ENCODE measurements at places on chromosomes 3 and 15.

DNA sequence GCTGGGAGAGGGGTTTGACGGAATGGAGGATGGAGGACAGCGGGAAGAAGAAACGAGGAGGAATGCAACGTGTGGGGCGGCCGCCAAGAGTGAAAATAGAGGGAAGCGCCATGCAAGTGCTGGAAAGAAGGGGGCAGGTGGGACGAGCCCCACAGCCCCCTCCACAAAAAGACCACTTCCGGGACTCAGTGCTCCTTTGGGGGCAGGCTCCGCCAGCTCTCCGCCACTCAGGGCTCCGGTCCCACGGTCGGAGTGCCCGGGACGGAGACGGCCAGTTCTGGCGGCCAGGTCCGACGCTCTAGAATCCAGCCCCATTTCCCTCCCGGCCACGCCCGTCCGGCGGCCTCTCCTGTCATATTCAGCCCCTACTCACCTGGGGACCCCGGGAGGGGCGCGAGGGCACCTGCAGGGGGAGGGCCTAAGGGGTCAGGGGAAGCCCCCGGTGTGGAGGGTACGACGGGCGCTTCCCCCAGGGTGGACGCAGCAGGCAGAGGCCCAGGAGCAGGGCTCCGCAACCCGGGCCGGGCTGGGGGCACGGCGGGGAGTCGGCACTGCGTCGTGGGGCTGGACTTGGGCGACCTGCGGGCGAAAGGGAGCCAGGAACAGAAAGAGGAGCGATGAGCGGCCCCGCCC lies 25.5 kb upstream of the CSPG4 start:
- no peak for DNase-seq

- no peak for DNase-seq
Measured at GRCh38 chr15:74845581-74845980, 2.6 kb upstream of the ULK3 start.

DNA sequence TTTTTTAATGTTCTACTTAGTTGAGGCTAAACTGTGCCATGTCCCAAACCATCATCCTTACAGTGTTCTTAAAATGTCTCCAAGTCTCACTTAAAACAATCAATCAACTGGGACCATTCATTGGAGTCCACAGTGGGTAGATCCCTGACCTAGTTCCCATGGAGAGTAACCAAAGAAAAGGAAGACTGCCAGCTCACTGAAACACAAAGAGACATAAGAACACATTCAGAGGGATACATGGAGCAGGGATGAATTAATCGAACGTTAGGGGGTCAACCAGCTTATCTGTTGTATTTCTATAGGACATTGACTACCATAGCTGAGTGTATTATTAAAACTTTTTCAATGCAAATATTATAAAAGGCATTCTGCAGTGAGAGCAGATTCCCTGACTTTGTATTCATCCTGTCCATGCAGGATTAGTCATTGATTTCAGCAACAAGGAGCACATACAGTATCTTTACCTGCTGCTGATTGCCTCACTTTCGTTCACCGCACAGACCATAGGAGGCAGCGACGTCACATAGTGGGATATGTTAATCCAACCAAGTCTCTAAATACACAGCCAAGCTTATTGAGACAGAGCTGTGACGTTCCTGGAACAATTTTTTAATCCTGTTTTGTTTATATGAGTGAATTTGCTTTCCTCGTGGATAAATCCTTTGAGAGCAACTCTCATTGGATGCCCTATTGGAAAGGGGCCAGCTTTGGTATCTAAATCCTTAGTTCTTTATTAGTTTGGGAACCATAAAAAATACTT lies 364.9 kb upstream of the RBMS3 start:
- no peak for DNase-seq

- DNase-seq = no peak
Measured at GRCh38 chr3:48569400-48569799, 5.8 kb upstream of the UCN2 start.

DNA sequence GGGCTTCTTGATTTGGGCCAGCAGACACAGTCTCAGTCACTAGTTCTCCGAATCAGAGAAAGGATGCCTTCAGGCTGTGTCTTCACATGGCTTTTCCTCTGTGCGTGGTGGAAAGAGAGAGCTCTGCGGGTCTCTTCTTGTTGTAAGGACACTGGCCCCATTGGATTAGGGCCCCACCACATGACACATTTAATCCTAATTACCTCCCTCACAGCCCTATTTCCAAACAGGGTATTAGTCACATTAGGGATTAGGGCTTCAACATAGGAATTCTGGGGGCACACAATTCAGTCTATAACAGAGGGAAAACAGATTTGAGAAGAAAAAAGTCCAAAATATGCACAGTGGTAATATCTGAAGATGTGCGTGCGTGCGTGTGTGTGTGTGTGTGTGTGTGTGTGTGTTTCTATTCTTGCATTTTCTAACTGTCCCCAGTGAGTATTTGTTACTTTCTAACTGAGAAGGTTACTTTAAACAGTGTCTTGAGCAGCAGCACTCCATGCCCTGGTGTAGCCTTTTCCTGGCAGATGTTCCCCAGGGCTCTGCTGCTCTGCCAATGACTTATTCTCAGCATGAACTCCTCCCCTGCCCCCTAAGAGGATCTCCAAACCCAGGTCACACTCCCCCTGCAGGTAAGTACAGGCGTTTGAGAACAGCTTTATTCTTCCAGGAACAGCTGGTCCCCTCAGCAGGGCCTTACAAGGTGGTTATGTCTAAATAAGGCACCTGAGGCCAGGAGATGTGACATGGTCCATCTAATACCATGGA lies 72.9 kb downstream of the RPL39L start:
- no peak for DNase-seq

- DNase-seq = no peak
Measured at GRCh38 chr3:197417441-197417840, 119.0 kb upstream of the DLG1 start.

DNA sequence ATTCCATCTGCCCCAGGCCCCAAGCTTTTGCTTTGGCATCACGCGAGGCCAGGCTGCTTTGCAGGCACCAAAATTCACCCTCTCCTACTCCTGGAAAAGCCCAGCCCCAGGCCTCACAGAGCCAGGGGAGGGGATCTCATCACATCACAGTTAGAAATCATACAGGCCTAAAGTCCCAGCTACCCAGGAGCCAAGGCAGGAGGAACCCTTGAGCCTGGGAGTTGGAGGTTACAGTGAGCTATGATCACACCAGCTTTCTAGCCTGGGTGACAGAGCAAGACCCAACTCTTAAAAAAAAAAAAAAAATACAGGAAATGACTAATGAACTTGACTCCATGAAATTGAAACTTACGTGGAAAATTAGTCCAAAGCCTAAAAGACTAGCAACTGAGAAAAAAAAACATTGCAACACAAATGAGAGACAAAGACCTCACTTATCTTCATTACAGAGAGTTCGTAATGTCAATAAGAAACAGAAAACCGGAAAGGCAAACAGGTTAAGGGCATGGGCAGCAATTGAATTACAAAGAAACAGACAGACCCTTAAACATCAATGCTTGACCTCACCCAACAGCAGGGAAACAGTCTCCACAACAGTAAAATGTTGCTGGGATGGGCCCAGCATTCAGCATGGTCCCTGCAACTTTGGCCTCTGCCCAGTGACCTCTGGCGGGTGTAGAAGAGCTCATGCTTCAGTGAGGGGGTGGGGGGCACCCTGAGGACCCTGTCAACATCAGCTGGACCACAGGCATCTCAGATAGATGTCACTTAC lies 151.5 kb downstream of the LRRK1 start:
- DNase-seq = no peak

DNA sequence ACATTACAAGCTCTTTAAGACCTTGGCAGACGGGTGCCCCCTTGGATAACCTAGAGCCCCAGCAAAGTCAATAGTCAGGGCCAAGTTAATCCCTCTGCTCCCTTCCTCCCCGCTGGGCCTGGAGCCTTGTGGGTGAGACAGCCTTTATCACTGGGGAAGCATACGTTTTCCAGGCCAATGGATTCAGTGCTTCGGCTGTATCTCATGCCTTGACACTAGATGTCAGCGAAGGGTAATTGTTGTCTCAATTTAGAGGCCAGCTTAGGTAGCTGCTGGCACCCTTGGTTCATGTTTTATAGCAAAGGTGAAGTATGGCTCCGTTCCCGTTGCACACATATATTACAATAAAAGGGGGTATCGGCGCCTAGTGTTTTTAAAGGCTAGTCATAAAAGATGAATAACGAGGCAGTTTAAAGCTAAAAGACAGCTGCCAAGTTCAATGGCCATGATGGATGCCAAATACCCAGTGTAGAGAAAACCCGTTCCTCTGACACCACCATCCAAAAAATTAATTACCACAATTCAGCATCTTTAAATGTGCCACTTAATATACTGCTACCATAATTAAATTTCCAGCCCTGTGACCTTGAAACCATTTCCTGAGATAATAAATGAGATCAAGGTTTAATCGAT lies 52.3 kb upstream of the BNIP2 start:
- no peak for DNase-seq

GRCh38 chr3:4290272-4290893 lies 12.8 kb upstream of the SETMAR start:
- no peak for DNase-seq

DNA sequence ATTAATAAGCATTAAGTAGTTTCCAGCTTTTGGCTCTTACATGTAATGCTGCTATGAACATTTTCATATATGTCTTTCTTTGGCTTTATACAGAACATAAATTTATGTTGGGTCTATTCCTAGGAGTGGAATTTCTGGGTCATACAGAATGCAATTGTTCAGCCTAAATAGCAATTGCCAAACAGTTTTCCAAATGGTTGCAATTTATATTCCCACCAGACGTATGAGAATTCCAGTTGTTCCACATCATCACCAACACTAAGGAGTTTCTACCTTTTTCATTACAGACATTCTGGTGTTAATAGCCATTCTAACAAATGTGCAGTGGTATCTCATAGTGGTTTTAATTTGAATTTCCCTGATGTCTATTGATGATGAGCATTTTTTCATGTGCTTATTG lies 160.1 kb upstream of the TMC3 start:
- DNase-seq = no peak

- no peak for DNase-seq
Measured at GRCh38 chr3:115287198-115287597, 140.1 kb upstream of the ZBTB20 start.

DNA sequence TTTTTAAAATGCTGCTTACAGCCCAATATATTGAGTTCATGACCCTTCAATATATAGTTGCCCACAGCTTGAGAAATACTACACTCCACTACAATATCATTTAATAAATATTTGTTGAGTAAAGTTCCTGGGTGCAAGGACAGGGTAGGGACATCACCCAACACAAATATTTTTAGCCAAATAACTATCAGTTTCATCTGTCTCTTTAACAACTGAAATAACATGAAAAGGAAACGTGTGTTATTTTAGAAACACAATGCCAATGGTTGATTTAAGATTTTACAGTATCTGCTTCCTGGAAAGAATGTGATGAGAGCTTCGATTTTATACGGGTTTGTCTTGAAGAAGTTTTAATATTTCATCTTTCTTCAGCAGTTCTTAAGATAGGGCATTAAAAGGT lies 67.7 kb upstream of the CDV3 start:
- DNase-seq = no peak

- no peak for DNase-seq
Measured at GRCh38 chr3:128486681-128487537, 6.1 kb downstream of the GATA2 start.

DNA sequence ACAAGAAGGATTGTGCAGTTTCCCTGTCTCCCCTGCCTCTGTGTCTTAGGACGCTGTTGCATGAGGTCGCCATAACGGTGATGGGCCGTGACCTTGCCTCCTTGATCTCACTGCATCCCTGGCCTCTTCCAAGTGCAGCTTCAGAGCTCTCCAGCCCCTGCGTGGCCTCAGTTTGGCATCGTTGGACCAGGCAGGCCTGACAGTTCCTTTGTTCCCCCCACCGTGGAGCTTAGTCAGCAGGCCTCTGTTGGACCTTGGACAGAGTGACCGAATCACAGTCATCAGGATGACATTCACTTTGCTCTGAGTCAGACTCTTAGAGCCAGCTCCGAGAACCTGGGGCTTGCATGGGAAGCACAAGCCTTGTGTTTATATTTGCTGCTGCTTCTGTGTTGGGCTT lies 139.4 kb downstream of the OPA1 start:
- no peak for DNase-seq

DNA sequence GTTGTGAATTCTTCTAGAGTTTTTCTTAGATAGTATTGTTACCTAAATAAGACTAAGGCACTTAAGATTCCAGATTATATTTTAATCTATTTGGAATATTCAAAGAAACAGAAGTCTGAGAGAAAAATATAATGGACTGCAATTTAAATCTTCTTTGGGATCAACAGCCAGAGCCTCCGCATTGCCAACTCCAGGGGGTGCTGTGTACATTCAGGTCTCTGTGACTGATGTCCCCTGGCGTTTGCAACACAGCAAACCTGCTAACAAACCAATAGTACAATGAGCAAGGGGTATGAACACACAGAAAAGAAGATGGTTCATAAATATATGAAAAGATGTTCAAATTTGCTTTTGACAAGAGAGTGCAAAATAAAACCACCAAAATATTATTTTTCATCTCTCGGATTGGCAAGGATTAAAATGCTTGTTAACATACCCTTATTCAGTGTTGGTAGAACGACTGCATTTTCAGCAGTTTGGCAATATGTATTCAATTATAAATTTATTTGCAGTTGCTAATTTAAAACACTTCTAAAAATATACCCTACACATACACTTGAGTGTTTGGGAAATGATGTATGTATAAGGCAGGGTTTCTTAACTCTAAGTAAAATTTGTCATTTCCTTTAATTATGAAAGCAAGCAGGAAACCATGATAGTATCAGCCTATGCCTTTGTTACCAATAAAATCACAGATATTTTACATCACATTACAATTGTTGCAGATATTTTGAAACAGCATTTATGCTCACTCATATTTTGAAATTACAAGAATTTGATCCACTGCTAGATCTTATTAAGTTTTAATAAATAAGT lies 16.1 kb upstream of the TM4SF1 start:
- no peak for DNase-seq

- DNase-seq = no peak
Measured at GRCh38 chr3:114154321-114154821, 24.5 kb downstream of the DRD3 start.

- no peak for DNase-seq
Measured at GRCh38 chr3:137131081-137131480, 173.3 kb downstream of the IL20RB start.

DNA sequence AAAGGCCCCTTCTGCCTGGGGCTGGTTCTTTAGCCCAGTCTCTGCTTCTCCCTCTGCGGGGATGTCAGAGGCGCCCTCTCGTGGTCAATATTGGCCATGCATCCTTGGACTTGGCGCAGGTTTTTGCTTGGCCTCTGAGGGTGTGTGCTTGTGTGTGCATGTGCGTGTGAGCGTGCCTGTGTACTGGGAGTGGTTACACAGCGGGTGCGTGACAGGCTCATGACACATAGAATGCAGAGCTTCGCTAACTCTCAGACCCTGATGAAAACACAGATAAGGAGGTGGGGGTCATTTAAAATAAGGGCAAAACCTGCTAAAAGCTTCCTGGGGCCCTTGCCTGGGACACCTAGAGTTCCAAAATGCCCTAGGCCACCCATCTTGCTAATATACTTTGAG lies 160.9 kb downstream of the SMAD6 start:
- no peak for DNase-seq

GRCh38 chr3:139694542-139694941 lies 16.8 kb upstream of the NMNAT3 start:
- no peak for DNase-seq

- DNase-seq = no peak
Measured at GRCh38 chr3:59963676-59964075, 913.9 kb upstream of the CFAP20DC start.

- DNase-seq = no peak
Measured at GRCh38 chr15:75723171-75723846, 10.7 kb upstream of the CSPG4 start.

GRCh38 chr3:76969996-76970615 lies 69.8 kb upstream of the ROBO2 start:
- DNase-seq = no peak

GRCh38 chr3:136730595-136731273 lies 21.4 kb downstream of the STAG1 start:
- DNase-seq = no peak

- no peak for DNase-seq
Measured at GRCh38 chr3:121592856-121593702, at the start of gene FBXO40. Gene FBXO40 (plus strand): TSS chr3:121593379. CDS start chr3:121620576, 27,197 bp downstream.

Data from SK-N-MC (cell line).